RWPE1 (cell line): ENCODE measurements at places on chromosomes 2 and 18.

DNA sequence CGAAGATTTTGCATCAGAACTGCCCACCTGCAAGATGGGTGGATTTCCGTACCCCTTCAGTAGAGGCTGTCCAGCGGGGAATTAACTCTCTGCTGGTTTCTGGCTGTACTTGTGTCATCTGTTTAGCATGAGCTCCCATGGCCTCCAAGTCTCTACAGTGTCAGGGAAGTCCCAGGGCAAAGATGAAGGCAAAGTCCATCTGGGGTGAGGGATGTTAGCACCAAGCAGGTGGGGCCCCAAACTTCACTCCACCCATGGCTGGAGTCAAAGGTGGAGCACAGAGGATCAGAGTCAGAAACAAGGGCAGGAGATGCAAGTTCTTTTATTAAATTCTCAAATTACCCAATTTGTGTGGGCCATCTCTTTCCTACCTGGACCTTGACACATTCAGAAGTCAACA lies 78.0 kb downstream of the TNFRSF11A start:
- DNase-seq, result no peak

GRCh38 chr18:45662468-45662867 lies 47.2 kb downstream of the SLC14A2 start:
- DNase-seq, result no peak

DNA sequence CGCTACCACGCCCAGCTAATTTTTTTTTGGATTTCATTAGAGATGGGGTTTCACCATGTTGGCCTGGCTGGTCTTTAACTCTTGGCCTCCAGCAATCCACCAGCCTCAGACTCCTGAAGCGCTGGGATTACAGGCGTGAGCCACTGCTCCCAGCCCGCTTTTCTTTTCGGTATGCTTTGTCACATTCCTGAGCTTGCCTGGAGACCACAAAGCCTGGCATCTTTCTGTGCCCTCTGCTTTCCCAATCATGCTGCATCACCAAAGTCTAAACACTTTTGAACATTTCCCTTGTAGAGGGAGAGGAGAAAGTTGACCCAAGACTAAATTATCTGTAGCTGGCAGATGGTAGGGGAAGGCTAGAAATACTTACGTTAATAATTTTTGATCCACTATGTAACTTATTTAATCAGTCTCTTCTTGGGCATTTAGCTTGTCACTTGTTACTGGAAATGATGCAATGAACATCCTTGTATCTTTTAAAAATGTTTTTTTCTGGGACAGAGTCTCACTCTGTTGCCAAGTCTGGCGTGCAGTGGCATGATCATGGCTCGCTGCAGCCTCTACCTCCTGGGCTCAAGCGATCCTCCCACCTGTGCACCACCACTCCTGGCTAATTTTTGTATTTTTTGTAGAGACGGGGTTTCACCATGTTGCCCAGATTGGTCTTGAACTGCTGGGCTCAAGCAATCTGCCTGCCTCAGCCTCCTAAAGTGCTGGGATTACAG lies 2.7 kb upstream of the NPC1 start:
- no peak for DNase-seq

DNA sequence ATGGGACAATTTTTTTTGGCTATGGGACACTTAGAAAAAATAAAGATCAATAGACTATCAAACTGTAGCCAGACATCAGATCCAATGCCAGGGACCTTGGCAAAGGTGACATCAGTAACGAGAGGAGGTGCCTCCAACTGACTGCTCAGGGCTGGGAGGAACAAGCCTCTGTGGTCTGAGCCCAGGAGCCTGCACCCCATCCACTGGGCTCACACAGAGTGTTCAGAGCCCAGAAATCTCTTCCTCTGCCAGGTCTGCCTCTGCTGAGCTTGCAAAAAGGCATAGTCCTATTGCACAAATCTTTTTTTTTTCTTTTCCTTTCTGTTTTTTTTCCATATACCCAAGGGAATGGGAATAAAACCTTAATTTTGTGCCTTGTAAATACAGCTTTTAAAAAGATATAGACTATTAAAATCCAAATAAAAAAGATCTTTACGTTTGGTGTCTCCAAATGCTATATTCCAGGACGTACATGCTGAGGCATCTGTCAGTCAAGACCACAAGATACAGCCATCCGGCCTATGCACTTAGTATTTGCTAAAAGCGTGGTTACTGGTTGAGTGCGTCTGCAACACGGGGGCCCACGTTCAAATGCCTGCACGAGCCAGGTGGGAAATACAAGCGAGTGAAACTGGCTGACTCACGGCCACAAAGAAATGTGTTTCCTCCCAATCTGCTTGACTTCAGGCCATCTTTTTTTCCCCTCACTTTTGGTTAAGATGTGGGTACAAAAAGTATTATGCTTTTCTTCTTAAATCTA lies 7.8 kb upstream of the ARHGAP25 start:
- DNase-seq, result no peak

DNA sequence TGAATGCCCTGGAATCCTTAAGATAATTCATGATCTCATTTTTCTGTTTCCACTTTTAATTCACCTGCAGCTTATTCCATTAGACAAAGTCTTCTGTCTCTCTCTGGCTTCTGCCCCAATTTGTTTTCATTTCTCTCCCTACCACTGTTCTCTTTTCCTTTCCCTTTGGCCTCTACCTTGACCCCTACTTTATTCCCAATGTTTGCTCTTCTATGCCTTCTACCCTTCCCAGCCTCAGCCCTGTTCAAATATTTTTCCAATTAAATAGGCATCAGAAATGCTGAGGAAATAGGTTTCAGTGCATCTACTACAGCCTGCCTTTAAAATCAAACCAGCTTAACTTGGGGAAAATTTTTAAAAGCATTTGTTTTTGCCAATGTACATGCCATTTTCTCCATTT lies 443.7 kb upstream of the CWC22 start:
- DNase-seq, result no peak

- no peak for DNase-seq
Measured at GRCh38 chr2:103419506-103419905, 657.7 kb downstream of the TMEM182 start.

GRCh38 chr2:107728586-107728985 lies 98.1 kb upstream of the RGPD4 start:
- DNase-seq, result no peak

- peak; percentile 53 for DNase-seq
Measured at GRCh38 chr2:230751062-230751461, 38.4 kb downstream of the CAB39 start.

- DNase-seq, result no peak
Measured at GRCh38 chr2:238713198-238713826, 134.6 kb upstream of the TWIST2 start.

- no peak for DNase-seq
Measured at GRCh38 chr2:26238311-26238958, 6.0 kb downstream of the HADHA start.

GRCh38 chr2:75340560-75340959 lies 141.2 kb upstream of the TACR1 start:
- DNase-seq, result no peak

DNA sequence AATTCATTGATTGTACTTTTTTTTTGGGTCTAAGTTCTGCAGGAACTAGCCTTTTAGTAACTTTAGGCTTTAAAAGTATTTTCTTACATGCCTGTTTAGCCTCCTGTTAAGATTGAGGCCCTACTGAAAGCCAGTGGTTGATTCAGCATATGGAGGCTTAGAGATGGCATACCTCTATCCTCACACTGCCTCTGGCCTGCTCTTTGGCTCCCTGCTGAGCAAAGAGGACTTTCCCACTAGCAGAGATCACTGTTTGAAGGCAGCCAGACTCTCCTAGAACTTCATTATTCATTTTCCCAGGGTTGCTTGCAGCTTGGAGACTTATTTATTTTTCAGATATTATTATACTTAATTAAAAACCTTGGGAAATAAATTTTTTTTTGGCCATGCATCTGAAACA lies 405.6 kb upstream of the MEX3C start:
- no peak for DNase-seq

DNA sequence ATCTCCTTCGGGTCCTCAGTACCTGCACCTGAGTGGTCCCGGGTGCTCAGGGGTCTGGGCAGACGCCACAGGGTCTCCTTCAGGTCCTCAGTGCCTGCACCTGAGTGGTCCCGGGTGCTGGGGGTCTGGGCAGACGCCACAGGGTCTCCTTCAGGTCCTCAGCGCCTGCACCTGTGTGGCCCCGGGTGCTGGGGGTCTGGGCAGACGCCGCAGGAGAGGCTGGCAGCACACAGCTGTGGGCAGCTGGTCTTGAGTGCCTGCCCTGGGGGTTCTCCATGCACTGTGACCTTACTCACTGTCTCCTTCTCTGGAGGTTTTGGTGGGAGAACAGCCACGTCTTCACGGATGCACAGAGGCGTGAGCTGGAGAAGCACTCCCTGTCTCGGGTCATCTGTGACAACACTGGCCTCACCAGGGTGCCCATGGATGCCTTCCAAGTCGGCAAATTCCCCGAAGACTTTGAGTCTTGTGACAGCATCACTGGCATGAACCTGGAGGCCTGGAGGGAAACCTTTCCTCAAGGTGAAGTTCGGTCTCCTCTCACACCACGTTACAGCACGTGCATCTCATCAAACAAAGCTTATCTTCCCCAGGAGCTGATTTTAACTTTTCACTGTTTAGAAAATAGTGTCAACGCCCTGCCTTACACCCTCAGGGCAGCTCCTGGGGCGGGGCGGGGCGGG lies 82.6 kb downstream of the TPO start:
- DNase-seq, result no peak

- no peak for DNase-seq
Measured at GRCh38 chr2:233063976-233064411, 3.9 kb downstream of the INPP5D start.

DNA sequence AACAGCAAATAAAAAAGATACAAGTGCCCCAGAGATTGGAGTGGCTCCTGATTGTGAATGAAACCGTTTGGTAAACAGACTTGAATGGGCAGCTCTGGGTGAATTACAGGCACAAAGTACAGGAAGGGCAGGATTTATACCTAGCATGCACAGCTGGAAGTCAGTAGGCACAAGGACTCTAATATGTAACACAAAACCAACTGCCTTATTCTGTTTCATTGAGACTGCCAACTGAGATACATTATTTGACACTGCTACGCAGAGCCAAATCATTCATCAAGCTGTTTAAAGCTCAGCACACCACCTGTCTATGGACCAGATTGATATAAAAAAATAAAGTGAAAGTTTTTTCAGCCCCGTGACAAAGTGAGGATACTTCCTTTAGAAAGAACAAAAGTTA lies 541.2 kb downstream of the NUP35 start:
- no peak for DNase-seq

- DNase-seq, result no peak
Measured at GRCh38 chr2:168392024-168392423, 64.0 kb upstream of the CERS6 start.

DNA sequence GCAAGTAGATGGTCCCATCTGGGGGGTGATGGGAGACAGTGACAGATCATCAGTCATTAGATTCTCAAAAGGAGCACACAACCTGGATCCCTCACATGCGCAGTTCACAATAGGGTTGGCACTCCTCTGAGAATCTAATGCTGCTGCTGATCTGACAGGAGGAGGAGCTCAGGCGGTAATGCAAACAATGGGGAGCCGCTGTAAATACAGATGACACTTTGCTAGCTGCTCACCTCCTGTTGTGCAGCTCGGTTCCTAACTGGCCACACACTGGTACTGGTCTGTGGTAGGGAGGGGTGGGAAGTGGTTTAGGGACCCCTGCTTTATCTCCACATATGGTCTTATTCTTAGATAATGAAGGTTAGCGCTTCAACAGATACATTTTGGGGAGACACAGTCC lies 506.6 kb downstream of the PLCL1 start:
- no peak for DNase-seq

DNA sequence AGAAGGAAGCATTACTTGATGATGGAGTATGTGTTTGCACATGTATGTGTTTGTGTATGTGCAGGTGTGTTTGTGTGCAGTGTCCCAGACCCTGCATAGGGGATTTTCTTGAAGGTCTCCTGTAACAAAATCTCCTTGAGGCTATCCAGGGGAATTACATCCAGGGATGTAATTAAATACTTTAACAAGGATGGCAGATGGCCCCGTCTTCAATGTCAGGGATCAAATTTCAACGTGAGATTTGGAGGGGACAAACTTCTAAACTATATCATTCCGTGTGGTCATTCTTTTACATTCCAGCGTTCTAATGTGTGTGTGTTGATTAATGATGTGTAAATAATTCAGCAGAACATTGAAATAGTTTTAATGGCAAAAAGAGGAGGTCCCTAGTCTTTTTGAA lies 3.3 kb downstream of the UGT1A9 start:
- no peak for DNase-seq

- no peak for DNase-seq
Measured at GRCh38 chr2:120451334-120451733, 105.4 kb downstream of the INHBB start.

DNA sequence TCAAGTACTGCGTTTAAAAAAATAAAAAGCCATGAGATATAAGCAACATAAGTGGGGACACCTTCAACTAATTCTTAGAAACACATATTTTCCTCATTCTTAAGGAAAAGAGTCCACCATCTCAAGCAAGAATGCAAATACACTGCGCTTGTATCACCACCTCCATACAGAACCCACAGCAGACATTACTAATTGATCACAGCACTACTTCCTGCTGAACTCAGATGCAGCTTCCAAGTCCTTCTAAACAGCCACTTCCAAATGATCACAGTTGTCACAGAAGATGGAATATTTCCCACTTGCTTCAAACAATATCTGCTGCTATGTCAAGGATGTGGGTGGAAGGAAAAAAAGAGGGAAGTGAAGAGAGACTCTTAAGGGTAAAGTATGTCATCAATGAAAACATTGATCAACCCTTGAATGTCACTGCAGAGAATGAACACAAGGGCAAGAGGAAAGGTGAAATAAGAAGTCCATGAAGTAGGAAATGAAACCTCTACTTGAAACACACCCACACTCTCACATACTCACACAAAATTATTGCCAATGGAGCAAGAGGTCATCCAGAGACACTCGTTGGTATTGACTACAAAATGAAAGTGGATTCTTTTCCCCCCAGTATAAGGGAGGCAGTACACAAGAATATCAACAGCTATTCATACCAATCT lies 22.1 kb downstream of the TGFA start:
- no peak for DNase-seq

- DNase-seq, result no peak
Measured at GRCh38 chr2:121263996-121264715, 20.8 kb downstream of the TFCP2L1 start.

DNA sequence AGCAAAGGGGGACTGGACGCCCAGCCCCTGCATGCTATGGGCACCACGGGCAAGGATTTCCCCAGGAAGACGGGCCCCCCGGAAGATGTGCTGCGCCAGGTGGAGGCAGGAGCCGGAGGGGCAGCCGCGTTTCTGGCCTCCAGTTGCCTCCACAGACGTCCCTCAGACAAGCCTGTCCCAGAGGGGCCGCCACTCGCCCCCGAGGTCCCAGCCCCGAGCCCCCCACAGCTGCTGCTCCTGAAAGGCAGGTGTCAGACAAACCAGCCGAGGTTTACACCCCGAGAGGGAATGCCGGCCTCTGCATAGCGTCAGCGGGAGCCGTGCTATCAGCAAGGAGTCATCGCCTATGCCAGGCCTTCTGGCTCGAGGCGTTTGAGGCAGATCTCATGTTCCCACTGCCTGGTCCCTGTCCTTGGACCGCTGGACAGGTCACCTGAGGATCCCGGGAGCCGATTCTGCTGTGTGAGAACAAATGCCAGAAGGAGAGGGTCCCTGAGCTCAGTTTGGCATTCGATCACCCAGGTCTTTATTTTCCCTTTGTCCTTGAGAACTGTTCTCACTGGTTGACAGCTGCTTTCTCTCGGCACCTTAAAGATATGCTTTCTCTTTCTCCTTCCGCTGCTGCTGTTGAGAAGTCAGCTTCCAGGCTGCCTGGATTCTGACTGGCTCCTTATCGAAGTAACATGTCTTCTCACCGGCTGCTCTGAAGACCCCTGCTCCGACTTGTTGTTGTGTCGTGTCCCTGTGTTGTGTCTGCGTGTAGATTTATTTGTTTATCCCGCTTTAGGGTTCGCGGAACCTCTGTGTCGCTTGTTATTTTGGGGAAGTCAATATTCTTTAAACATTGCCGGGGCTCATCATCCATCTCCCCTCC lies 20.6 kb downstream of the CROCC2 start:
- no peak for DNase-seq
